ENCODE measurements at places on chromosomes 1 and 21.

- DNase-seq, result no peak
These were observed 7.5 kb upstream of the PSEN2 start for GRCh38 chr1:226862890-226863289.

- no peak for DNase-seq
These were observed 34.7 kb downstream of the ST3GAL3 start for GRCh38 chr1:43742026-43742425.

GRCh38 chr1:201712387-201713085 is 116.4 kb upstream of the IPO9 start:
- DNase-seq, result no peak

GRCh38 chr21:38913120-38913892 is 107.6 kb downstream of the ETS2 start:
- no peak for DNase-seq

DNA sequence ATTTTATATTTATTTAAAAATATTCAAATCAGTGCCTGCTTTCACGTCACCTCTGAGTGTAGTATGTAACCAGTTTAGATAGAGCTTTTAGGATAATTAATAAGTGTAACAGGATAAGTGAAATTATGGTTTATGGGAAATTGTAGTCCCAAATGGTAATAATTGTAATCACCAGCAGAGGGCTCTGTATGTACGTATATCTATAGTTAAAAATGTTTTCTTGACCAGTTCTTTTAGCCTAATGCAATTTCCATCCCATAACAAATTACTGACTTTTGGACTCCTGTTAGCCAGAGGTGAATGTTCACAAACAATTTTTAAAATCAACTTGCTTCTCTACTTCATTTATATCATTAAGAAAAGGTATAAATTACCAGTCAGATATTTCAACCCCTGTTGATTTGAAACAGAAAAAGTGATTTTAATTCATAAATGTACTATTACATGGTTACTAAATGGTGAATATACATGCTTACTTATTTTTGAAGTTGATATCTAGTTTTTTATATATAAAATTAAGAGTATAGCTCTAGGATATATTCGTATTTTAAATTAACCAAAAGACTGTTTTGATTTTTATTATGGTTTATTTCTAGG is 25.3 kb downstream of the SLC30A7 start:
- DNase-seq, result peak; percentile 28

- no peak for DNase-seq
These were observed 739 bp upstream of the NUP133 start for GRCh38 chr1:229508823-229509337.

DNA sequence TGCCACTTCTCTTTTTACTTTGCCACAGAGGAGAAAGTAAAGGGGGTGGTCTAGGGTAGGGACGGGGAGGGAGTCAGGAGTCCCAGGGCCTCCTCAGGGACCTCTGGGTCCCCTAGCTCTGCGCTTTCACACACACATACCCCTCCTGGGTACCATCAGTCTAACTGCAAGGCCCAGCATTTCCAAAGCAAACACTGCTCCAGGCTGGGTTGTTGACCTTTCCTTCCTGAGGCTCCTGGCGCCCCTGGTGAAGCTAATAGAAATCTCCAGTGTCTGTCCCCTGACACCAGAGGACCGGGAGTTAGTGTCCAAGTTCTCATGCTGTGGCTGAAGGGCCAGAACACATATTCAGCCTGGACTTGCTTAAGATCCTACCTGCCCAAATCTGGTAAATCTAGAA is 3.9 kb downstream of the TMEM63A start:
- DNase-seq, result no peak

GRCh38 chr1:175504875-175505555 is 238.4 kb downstream of the TNR start:
- DNase-seq, result no peak

- DNase-seq, result no peak
These were observed 3.3 kb upstream of the S1PR1 start for GRCh38 chr1:101233495-101233894.

DNA sequence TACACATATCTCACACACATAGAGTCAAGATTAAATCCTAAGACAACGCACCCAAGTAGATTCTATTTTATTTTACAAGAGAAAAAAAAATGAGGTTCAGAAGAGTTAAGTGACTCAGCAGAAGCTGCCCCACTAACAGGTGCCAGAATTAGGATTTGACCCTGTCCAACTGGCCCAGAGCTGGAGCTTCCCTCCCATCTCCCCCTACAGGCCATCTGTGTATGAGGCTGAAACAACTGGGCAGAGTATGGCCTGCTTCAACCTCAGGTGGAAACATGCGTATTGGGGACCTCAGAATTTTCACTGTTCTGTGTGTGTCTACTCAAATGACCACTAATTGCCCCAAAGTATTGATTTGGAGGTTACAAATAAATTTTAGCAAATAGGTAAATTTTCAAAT is 29.9 kb downstream of the PSMG1 start:
- no peak for DNase-seq

- DNase-seq, result peak; percentile 90
These were observed 48.4 kb downstream of the CCN1 start for GRCh38 chr1:85628791-85629531.

GRCh38 chr1:55579332-55580001 is 364.3 kb upstream of the USP24 start:
- no peak for DNase-seq

DNA sequence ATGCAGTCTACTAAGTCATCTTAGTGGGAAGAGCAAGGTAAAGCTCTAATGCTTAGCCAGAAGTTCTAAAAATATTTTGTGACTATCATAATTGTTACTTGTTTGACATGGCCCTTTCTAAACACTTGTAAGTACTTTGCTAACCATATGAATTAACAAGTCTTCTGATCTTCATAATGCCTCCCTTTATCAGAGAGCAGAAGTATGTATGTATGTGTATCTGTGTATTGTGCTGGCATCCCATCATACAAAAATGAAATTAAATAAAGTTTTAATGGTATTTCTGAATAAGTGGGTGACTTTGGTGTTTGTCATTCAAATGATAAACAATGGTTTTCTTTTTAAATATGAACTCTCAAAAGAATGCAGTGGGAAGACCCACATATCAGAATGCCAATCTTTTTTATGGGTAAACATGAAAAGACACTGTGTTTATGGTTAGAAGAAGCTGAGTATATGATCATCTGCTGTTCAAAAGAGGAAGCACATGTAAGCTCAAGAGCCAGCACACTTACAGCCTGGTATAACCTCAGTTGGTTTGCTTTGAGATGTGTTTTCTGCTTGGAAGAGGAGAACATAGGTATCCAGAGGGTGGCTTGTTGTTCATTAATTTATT is 159.6 kb downstream of the CLEC20A start:
- no peak for DNase-seq

DNA sequence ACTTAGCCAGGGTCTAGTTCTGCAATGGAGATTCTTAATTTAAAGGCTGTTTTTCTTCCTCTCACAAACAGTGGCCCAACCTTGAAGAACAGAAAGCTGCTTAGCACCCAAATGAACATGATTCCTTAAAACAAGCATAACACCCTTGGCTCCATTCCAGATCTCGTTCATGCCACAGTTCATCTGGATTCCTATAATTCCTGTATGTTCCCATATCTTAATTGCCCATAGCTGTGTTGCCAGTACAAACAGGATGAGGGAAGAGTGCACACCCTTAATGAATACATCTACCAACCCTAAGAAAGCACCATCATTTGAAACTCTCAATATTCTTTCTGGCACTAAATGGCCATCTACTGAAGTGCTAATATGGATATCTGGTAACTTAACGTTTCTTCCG is 45.5 kb downstream of the TGFB2 start:
- no peak for DNase-seq

GRCh38 chr1:218775501-218776021 is 398.1 kb upstream of the LYPLAL1 start:
- no peak for DNase-seq

DNA sequence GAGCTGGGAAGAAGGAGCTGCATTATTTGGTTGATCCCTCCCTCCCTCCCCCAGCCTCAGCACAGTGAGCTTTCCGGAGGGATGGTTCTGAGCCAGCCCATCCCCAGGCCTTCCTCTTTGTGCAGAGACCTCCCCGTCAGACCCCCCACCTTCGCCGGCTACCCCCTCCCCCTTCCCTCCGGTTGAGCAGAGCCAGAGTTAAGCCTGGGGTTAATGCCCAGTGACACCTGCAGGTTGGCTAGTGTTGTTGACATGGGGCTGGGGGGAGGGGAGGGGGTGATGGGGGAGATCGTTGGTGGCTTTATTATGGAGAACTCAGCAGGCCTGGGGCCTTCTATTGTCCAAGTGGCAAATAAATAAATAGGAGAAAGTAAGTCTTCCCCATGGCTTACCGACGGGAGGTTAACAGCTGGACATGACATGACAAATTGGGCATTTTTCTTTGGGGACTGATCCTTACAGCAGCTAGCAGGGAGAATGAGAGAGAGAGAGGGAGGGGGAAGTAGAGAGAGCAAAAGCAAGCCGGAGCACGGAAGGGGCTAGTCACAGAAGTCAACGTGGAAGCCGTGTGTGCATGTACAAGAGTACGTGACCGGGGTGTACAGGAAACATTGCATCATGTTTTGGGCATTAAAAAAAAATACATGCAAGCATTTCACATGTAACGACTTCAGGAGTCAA is 131.1 kb downstream of the TMEM53 start:
- no peak for DNase-seq

DNA sequence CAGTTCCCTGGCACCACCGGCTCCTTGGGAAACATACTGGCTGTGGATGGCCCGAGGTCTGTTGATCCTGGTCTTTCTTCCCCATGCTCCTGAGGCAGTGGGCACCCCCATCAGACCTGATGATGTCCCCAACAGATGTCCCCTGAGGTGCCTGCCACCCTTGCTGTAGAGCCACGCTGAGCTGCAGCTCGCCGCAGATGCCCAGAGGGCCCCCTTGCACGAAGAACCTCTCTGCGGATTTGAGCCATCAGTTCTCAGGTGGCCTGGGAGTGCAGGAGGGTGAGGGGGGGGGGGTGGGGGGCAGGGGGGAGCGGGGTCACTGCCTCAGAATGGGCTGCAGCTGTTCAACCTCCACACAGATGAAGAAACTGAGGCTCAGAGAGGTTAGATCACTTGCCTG is 60.9 kb downstream of the GLIS1 start:
- DNase-seq, result no peak

- no peak for DNase-seq
These were observed 77.7 kb downstream of the RAVER2 start for GRCh38 chr1:64822621-64823020.

GRCh38 chr1:33099290-33100118 is 18.6 kb downstream of the AZIN2 start:
- DNase-seq, result peak; percentile 99

GRCh38 chr1:15046487-15047165 is 106.9 kb upstream of the TMEM51 start:
- DNase-seq, result peak; percentile 53

DNA sequence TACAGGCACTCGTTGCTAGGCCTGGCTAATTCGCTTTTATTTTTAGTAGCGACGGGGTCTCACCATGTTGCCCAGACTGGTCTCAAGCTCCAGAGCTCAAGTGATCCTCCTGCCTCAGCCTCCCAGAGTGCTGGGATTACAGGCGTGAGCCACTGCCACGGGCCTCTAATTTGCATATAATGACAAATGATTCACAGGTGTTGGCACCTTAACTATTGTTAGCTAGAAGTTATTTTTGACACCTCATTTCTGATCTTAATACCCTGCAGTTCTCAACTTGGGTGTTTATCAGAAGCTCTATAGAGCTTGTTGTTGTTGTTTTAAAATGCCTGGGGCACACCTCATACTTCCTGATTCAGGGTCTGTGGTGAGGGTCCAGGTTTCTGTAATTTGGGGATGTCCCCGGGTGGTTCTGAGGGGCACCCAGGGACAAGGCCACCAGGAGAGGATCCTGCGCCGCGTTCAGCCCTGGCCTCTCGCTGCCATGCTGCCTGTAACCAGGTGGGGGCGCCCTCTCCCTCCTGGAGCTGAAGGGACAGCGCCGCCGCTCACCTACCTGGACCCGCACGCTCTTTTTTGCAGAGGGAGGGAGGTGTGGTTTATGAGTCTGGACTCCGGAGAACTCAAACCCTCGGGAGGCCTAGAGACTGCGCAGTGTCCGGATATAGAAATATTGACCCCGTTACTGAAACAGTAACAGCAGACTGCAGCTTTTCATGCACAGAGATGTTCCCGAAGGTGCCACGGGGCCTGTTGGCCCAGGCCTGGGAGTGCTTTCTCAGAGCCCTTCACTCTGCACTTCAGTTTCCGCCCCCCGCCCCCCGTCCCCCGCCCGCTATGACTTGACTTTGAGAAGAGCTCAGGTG is 23.0 kb upstream of the NEK2 start:
- no peak for DNase-seq

GRCh38 chr1:205447457-205448341 is 8.1 kb downstream of the BLACAT1 start:
- no peak for DNase-seq

GRCh38 chr1:27152829-27153548 is 1.9 kb downstream of the SLC9A1 start:
- no peak for DNase-seq

- DNase-seq, result no peak
These were observed 4.1 kb downstream of the CDC42BPA start for GRCh38 chr1:227314014-227314848.

DNA sequence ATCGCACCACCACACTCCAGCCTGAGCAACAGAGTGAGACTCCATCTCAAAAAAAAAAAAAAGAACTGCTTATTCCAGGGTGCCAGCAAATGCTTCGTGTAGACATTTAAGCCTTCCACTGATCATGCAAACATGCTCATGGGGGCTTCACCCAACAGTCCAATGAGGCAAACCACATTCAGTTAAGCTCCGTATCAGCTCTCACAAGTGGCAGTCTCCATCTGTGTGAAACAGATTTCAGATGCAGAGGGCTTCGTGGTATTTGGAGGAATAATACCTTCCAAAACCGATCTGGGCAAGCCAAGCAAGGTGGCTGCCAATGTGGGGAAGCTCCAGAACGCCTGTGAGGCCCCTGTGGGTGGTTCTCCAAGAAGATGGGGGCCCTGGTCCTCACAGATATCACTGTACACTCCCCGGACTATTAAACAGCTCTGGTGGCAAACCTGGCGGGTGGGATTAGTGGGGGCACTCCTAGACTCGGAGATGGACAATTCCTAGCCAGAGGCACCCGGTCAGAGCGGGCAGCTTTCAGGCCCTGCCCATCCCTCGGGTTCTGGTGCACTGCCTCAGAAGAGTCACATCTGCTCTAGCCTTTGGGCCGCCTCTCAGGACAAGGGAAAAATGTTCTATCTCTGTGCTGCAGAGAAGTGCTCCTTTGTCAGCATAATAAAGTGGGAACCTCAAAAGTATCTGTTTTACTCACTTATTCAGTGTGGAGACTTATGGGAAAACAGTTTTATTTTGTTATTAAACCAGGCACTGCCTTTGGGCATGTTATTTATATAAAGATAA is 10.2 kb downstream of the CREG1 start:
- no peak for DNase-seq

All from smooth muscle cell of the brain vasculature (primary cell).